Fibroblast of villous mesenchyme (primary cell): ENCODE measurements at places on chromosomes 6 and 20.

GRCh38 chr6:67883500-67884366 lies 751.3 kb upstream of the ADGRB3 start:
- DNase-seq = no peak

- DNase-seq = no peak
Measured at GRCh38 chr20:61072398-61072797, 179.7 kb upstream of the CDH4 start.

DNA sequence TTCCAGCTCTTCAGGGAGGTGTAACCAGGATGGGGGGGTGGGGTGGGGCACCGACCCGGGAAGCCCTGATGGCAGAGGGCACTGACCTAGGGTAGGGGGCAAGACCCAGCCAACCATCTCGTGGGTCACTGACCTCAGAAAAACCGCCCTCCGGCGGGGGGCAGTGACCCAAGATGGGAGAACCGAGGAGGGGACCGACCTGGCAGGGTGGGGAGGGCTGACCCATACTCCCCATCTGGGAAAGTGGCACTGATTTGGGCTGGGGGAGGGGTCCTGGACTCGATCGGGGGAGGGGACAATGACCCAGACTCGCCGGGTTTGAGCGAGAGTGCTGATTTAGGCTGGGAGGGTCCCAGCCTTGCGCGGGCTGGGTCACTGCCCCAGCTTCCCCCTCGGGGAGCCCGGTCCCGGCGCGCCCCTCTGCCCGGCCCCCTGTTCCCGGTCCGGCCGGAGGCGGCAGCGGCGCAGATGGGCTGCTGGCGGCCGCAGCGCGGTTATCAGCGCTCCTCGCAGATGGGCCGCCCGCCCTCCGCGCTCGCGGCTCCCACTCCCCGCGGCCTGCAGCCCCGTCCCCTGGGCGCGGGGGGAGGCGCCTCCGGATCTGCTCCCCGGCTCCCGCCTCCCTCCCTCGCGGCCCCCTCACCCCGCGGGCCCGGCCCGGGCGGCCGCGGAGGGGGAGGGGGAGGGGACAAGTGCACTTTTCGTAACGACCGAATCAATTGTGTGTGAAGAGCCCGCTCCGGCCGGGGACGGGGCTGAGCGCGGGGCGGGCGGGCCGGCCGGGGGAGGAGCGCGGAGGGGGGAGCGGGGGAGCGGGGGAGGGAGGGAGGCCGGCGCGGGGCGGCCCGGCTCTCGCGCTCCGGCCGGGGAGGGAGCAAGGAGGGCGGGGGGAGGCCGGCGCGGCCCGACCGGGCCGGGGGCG lies 2.2 kb downstream of the NOL4L start:
- peak; percentile 18 for DNase-seq

- DNase-seq = peak; percentile 49
Measured at GRCh38 chr6:47478233-47479139, 897 bp downstream of the CD2AP start.

DNA sequence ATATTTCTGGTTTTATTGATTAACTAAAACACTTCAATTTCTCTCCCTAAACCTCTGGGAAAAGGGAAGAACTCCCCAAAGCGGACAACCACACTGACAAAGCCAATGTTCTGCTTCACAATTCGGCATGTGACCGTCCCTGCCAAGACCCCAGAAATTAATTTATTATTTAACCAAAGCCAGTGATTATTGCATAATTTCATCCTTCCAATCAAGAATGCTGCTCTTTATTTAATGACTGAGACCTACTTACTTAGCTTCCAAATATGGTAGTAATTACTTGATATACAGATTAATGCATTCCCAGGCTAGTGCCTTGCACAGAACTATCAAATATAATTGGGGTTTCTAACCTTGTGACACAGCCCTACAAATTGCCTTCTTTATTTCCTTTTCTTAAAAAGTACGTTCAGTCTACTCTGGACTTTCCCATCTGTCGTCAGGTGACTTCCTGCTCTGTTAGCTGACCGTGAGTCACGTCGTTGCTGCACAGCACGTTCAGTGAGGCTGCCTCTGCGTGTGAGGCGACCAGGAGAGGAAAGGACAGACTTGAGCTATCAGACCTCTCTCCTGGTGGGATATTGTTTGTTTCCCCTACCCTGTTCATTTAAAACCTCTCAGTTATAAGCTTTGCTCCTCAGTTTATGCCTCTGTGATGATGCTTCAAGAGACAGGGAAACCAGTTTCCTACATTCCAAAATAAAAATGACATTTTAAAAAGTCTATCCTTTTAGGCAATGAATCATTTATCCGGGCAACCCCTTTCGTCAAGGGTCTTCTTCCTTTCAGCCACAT lies 55.7 kb upstream of the TNFAIP3 start:
- peak; percentile 91 for DNase-seq

DNA sequence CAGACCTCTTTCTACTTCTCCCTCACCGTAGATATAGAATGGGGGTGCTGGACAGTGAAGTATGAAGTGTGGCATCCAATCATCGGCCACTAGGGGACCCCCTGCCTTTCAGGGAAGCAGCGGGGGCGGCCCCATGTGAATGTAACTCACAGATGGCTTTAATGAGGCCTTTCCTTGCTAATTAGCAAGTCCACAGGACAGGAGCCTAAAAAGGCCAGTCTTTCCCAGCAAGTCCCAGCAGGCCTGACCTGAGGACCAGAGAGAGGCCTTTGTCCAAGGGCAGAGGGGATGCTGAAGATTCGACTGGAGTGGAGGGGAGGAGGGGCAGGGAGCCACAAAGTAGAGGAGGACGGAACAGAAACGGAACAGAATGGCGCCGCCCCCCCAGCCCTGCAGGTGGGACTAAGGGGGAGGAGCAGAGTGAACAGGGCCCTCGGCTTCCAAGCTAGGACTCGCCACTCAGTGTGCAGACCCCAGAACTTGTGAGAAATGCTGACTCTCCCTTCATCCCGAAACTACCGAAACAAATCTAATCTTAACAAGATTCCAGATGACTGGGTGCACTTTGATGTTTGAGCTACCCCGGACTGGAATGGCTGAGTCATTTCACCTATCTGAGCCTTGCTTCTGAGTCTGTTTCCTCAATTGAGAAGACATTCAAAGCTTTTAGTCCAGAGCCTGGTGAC lies 5.8 kb downstream of the C6orf132 start:
- DNase-seq = peak; percentile 58

DNA sequence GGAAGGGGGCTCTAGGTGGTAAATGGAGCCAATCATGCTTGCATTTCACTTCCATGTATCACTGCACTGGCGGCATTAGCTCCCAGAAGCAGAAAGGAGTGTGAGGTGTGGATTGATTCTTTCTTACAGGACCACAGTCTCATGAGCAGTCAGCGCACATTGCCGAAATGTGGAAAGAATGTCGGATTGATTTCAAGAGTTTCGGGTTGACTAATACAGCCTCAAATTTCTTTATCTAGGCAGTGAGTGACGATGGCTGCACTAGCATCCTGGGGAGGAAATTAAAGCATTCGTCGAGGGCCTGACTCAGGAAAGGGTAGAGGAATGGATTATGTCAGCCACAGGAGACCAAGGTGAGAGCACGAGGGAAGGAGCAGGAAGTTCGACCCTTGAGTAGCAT lies 222.8 kb upstream of the CDYL start:
- no peak for DNase-seq

DNA sequence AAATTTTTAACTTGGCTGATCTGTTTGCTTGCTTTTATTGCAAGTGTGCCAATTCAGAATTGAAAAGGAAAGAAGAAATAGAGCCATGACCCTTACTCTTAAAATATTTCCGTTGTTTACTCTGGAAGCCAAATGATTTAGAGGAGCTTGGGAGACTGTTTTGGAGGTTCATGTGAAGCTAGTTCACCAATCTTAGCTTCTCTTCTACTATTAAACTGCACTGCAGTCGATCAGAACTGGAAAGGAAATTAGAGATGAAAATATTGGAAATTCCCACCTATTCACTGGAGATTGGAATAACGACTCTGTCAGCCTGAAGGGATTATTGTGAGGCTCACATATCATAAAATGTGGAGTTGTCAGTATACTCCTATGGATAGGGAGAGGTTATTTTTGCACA lies 81.8 kb downstream of the MLIP start:
- no peak for DNase-seq

GRCh38 chr20:22389836-22390542 lies 194.4 kb downstream of the FOXA2 start:
- DNase-seq = no peak

DNA sequence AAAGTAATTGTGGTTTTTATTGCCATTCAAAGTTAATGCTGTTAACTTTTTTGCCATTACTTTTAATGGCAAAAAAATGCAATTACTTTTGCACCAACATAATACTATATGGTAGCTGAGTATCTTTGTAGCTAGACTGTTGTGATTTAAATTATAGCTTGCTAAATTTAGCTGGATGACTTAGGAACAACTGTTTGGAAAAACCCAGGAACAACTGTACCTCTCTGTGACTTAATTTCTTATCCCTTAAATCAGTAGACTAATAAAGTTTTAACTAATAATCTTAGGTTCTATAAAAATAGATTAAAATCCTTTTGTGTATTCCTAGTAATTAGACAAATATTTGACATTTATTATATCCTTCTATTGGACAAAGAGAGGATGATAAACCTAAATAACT lies 268.2 kb downstream of the TENT5A start:
- DNase-seq = no peak

DNA sequence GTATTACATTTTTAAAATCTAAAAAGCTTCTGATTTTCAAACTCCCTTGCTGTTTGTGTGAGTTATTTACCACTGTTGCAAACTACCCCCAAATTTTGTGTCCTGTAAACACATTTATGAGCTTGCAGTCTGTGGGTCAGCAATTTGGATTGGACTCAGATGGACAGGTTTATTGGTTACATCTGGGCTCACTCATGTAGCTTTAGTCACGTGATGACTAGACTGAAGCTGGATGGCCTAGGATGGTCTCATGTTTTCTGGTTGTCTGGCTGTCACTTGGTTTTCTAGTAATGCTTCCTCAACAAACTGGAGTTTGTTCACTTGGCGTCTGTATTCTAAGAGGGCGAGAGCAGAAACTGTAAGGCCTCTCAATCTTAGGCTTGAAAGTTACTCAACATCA lies 12.2 kb upstream of the C6orf58 start:
- peak; percentile 35 for DNase-seq

DNA sequence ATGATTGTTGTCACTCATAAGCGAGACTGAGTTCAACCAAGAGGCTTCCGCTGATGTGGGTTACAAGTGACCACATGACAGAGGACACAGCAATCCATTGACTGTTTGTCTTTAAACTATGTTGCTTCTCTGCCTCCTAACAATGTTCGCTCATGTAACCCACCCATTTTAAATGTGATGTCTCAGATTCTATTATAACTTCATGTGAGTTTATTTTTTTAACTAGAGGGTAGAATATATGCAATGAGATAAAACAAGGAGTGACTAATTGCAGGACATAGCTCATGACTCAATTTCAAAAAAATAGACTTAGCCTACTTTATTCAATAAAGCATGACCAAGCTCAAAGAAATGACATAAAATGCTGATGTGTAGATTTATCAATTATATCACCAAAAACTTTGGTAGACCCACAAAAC lies 119.2 kb upstream of the SASH1 start:
- no peak for DNase-seq

DNA sequence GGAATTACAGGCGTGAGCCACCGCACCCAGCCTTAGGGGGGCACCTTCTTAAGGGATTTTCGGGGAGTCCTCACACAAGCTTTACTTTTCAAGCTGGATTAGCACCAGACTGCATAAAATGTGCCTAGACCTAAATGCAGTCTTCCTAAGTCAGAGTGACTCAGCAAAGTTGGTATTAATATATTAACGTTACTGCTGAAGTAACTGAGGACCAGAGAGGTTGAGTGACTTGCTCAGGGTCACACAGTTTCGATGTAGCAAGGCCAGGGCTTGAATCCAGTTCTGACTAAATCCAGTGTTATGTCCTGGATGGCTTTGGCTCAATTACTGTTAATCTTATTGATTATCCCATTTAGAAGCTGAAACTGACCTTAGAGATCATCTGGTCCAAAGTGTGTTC lies 13.4 kb downstream of the EDEM2 start:
- no peak for DNase-seq

GRCh38 chr6:111339294-111339693 lies 143.7 kb downstream of the REV3L start:
- DNase-seq = no peak

DNA sequence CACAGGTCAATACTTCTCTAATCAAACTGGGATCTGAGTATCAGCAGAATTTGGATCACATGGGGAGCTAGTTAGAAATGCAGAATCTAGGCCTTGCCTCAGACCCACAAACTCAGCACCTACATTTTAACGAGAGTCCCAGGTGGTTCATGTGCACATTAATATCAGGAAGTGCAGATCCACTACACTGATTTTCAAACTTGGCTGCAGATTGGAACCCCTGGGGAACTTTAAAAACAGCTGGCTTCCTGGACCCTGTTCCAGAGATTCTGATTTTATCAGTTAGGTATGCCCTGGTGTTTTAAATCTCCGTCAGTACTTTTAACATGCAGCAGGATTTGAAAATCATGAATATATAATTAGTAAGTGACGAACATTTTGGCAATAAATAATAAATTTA lies 1.9 kb upstream of the CST8 start:
- DNase-seq = no peak

GRCh38 chr20:16222859-16223411 lies 350.3 kb downstream of the KIF16B start:
- DNase-seq = no peak

DNA sequence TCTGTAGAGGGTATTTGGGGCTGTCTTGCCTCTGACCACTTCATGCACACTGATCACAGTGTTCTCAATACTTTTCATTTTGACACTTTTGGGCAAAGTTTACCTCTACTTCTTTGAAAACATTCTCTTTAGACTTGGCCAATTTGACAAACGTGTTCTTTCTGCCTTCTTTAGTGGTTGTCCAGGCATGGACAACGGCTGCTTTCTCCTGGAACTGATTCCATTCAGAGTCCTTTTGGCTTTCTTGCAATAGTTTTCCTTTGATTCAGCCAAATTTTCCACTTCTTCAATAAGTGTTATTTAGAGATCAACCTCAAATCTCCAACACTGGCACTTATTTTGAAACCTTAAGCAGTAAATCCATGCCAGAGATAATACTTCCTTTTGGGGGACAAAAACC lies 6.7 kb upstream of the CST9 start:
- DNase-seq = no peak

GRCh38 chr20:63314015-63314471 lies 21.1 kb downstream of the COL20A1 start:
- DNase-seq = no peak

GRCh38 chr20:2946988-2947961 lies 74.0 kb downstream of the PTPRA start:
- peak; percentile 91 for DNase-seq

- DNase-seq = no peak
Measured at GRCh38 chr6:31663126-31663960, 1.5 kb downstream of the GPANK1 start.
